Hematopoietic multipotent progenitor cell treated with erythropoietin and hydrocortisone succinate and interleukin-3 and kit ligand, for 15 days (in vitro differentiated cells): ENCODE measurements at places on chromosomes 13 and 19.

- DNase-seq = no peak
These were observed 10.5 kb downstream of the AP1M1 start for GRCh38 chr19:16208064-16208759.

- DNase-seq = no peak
These were observed 32.2 kb downstream of the CKM start for GRCh38 chr19:45290381-45290931.

DNA sequence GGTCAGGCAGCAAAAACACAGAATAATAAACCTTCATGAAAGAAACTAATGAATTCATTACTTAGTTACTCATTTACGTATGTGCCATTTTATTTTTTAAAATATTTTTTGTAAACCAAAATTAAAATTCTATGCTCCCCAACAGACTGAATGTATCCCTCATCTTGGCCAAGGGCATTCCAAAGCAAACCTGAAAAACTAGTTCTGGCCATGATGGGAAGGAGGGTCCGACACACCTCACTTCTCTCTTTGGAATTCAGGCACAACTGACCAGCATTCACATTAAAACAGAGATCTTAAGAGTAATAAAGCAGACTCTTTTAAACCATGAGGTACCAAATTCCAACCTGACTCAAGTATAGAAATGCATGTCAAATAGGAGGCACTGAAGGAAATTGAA is 1576.9 kb upstream of the SPRY2 start:
- no peak for DNase-seq

DNA sequence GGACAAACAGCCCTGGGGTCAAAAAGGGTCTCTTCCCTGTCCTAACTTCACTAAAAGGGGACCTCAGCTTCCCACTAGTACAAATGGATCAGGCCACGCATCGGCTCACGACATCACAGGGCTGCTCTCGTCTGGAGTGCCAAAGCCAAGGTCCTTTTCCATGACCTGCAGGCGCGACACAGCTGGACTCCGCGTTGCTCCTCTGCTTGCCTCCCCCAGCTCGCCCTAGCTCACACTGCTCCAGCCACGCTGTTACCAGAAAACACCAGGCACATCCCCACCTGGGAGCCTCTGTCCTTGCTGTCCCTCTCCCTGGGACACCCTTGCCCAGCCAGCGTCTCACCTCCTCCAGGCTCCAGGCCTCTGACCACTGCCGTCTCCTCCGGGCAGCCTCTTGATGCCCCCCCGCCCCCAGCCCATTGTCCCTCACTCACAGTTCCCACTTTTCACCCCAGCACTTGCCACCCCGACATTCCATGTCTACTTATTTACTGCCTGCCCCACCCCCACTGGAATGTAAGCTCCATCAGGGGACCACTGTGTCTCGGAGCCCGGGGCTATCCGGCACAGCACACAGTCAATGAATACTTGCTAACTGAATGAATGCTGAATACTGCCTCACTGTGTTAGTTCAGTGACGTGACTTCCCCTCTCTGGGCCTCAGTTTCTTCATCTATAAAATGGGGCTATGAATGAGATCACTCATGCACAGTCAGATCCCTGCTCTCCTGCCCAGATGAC is 20.7 kb downstream of the AKT2 start:
- DNase-seq = no peak

DNA sequence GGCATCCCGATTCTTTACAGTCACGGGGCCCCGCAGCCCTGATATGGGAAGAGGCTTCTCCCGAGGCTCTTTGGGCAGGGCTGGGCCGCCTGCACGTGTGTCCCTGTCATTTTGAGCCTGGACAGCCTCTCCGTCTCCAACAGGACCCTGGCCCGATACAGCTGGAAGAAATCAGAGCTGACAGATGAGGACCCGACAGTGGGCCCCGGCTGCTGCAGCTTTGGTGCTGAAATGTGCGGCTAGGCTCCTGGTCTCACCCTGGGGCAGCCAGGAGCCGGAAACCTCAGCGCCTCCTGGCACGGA is 3.2 kb downstream of the PIAS4 start:
- no peak for DNase-seq
